ENCODE measurements at places on chromosomes 16 and 17.

GRCh38 chr17:7833795-7834541, at the start of gene KDM6B:
TSS of gene KDM6B (plus strand) at chr17:7834217. CDS start at chr17:7845555, 11,338 bp downstream.
- peak; percentile 81 for DNase-seq

DNA sequence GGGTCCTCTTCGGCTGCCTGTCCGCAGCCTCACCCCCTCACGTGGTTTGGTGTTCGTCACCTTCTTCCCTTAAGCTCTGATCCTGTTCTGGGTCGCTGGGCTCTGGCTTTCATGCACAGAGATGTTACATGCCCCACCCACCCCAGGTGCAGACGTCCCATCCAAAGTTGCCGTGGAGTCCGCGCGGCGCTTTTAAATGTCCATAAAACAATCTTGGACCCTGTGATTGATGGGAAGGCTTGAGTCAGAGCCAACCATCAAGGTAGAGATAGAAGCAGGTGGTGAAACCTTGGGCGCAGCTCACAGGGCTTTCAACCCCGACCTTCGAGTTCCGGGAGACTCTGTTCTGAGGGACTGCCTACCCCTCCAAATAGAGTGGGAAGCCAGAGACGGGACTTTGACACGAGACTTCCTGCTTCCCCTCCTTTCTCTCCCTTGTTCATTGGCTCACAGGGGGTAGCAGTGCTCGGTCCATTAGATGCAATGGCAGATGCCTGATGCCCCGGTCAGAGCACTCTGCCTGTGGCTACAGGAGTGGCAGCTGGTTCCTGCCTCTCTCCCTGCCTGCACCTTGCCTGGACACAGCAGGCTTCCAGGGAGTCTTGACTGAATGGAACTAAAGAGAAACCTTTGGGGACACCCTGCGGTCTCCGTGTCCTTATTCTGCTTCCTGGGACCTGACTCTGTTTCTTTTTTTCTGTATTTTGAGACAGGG, 4.0 kb downstream of the ENGASE start:
- DNase-seq, result no peak

- no peak for DNase-seq
Measured at GRCh38 chr17:732902-733720, 715 bp downstream of the TLCD3A start.

DNA sequence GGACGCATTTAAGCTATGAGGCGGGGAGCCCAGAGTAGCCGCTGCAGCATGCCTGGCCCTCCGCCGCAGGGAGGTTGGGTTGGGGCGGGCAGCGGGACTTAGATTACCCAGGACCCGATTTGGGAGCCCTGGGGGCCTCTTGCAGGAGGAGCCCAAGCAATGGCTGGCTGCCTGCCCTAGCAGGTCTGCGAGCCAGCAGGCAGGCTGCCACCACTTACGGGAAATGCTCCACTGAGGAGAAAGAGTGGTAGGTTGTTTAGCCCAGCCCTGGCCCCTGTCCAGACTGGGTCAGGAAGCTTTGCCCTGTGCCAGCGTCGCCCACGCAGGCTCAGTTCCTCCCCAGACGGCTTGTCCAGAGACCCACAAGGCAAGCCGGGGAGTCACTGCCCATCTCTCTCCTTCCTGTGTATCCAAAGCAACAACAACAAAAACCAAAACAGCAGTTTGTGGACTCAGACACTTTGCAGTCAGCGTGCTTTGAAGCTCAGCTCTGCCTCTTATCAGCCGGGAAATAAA, 10.3 kb upstream of the TVP23A start:
- peak; percentile 44 for DNase-seq

DNA sequence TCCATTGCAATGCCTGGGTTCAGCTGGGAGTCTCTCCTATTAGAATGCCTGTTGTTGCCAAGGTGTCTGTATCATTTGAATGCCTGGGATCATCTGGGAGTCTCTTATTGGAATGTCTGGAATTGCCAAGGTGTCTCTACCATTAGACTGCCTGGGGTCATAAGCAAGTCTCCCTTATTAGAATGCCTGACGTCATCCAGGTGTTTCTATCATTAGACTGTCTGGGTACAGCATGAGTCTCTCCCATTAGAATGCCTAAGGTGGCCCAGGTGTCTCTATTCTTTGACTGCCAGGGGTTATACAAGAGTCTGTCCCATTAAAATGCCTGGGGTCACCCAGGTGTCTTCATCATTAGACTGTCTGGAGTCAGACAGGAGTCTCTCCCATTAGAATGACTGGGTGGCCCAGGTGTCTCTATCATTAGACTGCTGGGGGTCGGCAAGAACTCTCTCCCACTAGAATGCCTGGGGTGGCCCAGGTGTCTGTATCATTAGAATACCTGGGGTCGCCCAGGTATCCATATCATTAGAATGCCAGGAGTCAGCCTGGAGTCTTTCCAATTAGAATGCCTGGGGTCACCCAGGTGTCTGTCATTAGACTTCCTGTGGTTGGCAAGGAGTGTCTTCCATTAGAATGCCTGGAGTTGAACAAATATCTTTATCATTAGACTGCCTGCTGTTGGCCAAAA, 2274.0 kb downstream of the TP53TG3F start:
- no peak for DNase-seq

GRCh38 chr17:74654742-74655141, 31.2 kb upstream of the CD300E start:
- DNase-seq, result peak; percentile 36

DNA sequence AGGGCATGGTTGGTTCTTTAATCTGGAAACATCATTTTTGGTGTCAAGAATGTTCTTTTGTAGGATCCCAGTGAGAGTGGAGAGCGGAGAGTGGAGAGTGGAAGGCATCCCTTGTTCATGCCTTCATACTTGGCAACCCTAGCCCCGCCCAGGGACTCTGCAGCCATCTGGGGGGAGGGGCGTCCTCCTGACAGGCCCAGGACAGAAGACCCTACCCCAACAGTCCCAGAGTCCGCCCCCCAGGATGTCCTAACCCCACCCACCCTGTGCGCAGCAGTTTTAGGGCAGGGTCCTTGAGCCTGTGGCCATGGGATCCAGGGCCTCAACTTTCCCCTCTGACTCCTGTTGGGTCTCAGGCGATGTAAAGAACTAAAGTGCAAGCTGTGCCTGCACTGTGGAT, 4.5 kb downstream of the SLC26A11 start:
- DNase-seq, result no peak

- no peak for DNase-seq
Measured at GRCh38 chr17:64398320-64398719, 7.7 kb upstream of the PECAM1 start.

DNA sequence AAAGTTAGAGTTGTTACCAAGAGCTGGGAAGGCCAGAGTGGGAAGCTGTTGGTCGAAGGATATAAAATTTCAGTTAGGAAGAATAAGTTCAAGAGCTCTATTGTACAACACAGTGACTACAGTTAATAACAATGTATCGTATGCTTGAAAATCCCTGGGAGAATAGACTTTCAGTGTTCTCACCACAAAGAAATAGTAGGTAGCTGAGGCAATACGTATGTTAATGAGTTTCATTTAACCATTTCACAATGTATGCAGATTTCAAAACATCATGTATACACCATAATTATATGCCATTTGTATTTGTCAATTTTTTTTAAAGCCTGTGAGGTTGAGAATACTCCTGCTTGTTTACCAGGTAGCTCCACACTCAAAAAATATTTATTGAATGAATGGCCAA, 41.5 kb upstream of the MYOCD start:
- no peak for DNase-seq

DNA sequence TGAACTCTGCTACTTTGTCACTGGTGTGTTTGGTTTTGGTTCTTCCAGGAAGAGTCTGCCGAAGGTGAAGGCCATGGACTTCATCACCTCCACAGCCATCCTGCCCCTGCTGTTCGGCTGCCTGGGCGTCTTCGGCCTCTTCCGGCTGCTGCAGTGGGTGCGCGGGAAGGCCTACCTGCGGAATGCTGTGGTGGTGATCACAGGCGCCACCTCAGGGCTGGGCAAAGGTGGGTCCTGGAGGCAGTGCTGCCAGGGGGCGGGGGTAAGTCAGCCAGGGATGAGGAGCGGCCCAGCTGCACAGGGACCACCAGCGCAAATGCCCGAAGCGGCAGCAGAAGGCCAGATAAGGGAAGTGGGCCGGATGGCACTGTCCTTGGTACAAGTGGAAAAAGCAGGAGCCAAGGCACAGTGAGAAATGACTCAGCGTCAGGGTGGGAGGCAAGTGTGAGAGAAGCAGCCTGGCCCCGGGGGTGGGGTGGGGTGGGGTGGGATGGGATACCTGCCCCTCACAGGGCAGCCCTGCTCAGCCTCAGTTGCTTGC, 41.9 kb downstream of the TMEM11 start:
- no peak for DNase-seq

DNA sequence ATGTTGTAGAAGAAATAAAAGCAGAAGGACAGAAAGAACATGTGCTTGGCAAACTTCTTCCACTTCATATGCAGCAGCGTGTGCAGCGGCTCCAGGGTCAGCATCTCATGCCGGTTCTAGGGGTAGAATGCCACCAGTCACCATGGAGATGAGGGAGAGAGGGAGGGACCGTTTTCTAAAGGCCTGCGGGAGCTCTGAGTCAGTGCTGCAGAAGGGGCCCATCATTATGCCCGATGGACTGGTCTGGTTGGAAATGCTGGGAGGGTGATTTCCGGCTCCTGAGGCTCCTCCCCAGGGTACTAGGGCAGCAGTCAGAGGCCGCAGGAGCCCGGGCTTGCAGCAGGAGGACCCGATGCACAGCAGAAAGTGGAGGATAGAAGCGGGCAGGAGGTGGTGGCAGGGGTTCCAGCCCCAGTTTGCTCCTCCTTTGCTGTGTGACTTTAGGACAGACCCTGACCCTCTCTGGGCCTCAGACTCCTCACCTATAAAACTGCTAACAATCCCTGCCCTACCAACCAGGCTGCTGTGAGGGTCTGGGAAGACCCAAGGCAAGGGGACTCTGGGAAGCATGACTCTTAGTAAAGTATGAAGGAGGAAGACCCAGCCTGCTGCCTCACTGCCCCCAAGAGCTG, 28.6 kb downstream of the TRPV3 start:
- DNase-seq, result no peak

- DNase-seq, result no peak
Measured at GRCh38 chr17:62648956-62649294, 21.5 kb downstream of the MRC2 start.

GRCh38 chr16:49020436-49020835, 261.2 kb downstream of the CBLN1 start:
- no peak for DNase-seq

- no peak for DNase-seq
Measured at GRCh38 chr17:4043862-4044261, 79.6 kb upstream of the ATP2A3 start.

- DNase-seq, result no peak
Measured at GRCh38 chr16:15843635-15844279, 13.1 kb downstream of the MYH11 start.

DNA sequence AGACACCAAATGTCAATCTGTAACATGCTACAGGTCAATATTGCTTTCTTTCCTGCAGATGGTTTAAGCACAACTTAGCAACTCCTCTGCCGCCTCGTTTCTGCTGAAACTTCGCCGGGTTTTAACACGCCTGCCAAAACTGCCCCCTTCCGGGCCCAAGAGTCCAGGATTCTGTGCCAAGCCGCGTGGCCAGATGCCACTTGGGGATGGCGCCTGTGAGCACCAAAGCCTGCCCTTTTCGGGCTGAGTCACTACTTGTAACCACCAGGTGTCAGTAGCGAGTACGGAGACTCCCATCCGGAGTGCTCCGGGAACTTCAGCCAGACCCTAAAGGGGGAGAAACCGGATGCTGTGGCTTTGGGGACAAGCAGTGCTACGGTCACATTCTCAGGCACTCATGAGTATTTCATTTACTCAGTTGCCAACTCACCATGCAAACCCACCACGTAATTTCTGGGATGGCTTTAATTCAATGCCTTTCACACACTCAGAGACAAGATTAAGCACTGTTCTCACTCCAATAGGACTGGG, 7.8 kb downstream of the PMP22 start:
- peak; percentile 43 for DNase-seq

GRCh38 chr16:83903751-83904150, 4.8 kb downstream of the MLYCD start:
- DNase-seq, result peak; percentile 59

DNA sequence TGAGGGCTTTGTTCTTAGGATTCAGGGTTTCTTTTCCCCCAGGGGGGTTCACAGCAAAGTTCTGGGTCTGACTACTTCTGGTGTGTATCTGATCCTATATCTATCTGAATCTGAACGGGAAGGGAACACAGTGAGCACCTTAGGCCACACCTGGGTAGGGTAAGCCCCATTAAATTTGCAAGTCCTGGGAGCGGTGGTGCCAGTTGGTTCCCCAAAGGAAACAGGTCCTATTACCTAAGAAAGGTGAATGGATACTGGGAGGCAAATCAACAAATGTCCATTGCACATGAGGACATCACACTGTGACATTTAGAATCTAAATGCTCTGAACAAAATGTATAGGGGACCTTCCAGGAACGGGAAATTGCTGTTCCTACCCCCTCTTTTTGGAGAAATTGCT, 54.6 kb downstream of the BMERB1 start:
- no peak for DNase-seq

DNA sequence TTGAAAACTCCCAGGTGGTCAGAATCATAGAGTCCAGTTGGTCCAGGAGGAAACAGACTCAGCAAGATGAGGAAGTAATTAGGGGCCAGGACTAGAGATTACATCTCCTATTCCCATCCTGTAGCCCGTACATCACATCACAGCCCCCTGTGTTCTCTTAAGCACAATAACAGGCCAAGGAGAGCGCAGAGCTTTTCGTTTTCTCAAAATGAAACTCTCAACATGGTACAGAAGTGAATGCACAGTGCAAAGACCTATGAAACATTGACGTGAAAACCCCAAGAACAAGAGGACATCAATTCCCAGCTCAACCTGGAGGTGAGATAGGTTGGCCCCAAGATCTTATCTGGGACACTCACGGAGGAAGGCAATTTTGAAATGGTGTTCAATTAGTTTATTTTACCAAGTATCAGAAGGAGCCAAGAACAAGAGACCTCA, 9.0 kb downstream of the PIK3R5 start:
- DNase-seq, result no peak

- no peak for DNase-seq
Measured at GRCh38 chr16:29156511-29156910, 171.7 kb downstream of the LAT start.

DNA sequence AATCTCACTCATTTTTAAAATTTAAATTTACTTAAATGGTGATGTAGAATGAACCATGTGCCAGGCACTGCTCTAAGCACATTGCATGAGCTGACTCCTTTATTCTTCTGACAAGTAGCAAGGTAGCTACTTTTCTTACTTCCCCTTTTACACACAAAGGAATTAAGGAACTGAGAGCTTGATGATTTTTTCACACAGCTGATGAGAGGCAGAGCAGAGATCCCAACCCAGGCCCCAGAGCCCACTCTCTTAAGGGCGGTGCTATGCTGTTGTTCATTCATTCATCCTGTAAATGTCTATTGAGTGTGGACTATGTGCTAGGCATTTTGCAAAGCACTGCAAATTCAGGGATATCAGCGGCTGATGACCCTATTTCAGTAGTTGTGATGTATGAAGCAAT, 17.9 kb downstream of the SEC14L5 start:
- no peak for DNase-seq

GRCh38 chr17:66831383-66832210, 3.3 kb upstream of the CACNG5 start:
- DNase-seq, result no peak

All from D341Med (cell line).